ENCODE measurements at places on chromosomes 3 and 15.

GRCh38 chr3:139934613-139935015 lies 371 bp upstream of the CLSTN2 start:
- no peaks in the 10 kb centered on the region for H3K4me1 ChIP-seq
- H3K27ac ChIP-seq: no peak overlapping the region
- H3K27me3 ChIP-seq: peaks cover 47% of the 10 kb centered on the region
- no peaks in the 10 kb centered on the region for H3K36me3 ChIP-seq
- no peak for DNase-seq

DNA sequence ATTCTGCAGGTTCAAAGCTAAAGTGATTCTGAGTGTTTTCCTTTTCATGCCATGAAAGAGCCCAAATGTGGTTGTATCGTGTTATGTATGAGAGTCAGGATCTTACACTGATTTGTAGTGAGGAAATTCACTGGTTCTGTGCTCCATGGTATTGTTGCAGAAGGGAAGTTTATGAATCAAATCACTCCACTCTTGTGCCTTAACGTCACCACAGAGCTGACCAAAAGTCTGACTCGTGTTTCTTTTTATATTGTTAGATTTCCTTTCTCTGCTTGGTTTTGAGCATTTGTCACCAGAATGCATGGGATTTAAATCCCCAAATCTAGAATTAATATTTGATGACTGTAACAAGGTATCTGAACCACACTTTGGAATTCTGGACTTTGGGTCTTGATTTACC lies 29.1 kb upstream of the SLC30A4 start:
- H3K4me1 ChIP-seq: no peaks in the 10 kb centered on the region
- peaks cover 31% of the 10 kb centered on the region for H3K27me3 ChIP-seq
- no peak overlapping the region for H3K4me3 ChIP-seq

DNA sequence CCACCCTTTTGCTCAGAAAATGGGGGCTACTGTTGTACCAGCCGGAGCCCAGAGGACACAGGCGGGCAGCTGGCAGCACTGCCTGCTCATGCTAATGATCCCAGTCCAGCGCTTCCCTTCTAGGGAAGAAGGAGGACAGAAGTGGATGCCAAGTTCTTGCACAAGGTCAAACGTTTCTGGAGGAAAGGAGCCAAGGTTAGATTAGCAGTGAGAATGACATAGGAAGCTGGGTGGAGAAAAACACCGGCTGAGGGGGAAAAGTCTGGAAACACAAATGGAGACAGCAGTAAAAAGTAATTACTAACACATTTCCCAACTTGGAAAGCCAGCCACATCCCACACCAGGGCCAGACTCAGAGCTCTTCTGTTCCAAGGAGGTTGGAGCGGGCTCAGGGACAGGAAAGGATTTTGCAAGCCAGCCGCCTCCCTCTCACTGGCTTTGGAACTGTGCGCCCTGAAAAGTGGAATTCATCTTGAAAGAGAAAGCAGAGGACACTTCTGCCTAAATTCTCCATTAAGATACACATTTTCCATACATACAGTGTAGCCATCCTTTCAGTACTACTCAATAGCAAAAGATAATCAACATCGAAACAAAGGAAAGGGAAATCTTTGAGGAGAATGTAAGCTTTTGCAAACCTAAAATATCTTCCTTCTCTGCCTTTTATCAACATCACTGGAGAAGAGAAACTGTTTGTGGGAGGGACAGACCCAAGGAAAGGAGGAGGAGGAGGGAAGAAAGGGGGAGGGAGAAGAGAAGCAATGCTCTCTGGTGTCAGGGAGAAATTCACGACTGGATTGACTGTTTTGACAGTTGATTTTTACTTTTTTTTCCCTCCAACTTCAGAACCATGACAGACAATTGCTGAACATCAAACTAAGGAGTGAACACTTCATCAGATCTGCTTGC lies 133.6 kb downstream of the CD47 start:
- H3K4me3 ChIP-seq: no peak overlapping the region
- no peak for DNase-seq
- H3K27ac ChIP-seq: no peak overlapping the region
- H3K4me1 ChIP-seq: peaks cover 26% of the 10 kb centered on the region
- H3K27me3 ChIP-seq: peaks cover 15% of the 10 kb centered on the region

GRCh38 chr3:112136959-112137693 lies 4.1 kb upstream of the GCSAM start:
- H3K4me1 ChIP-seq: peaks cover 48% of the 10 kb centered on the region
- peaks cover 7% of the 10 kb centered on the region for H3K27me3 ChIP-seq
- no peak overlapping the region for H3K27ac ChIP-seq
- DNase-seq: no peak
- H3K4me3 ChIP-seq: no peak overlapping the region

DNA sequence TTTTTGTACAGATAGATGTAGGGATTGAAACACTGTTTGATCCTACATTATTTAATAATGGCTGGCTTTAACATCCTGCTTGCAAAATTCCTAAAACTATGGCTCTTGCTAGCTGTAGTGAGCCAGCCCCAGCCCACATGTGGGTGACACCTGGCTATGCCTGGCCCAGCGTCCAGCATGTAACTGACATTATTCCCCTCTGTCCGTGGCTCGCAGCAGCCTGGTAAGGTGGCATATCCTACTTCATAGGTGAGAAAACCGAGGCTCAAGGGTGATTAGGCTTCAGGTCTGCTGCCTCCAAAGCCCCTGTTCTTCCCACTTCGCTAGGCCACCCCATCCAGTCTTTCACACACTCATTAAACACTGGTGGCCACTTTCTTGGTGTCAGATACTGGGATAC lies 1.6 kb downstream of the CALML4 start:
- H3K27me3 ChIP-seq: no peaks in the 10 kb centered on the region
- peaks cover 24% of the 10 kb centered on the region for H3K4me1 ChIP-seq
- H3K36me3 ChIP-seq: peaks cover 3% of the 10 kb centered on the region
- no peak for DNase-seq
- peak overlapping the region; percentile 2 for H3K27ac ChIP-seq
- no peak overlapping the region for H3K4me3 ChIP-seq

DNA sequence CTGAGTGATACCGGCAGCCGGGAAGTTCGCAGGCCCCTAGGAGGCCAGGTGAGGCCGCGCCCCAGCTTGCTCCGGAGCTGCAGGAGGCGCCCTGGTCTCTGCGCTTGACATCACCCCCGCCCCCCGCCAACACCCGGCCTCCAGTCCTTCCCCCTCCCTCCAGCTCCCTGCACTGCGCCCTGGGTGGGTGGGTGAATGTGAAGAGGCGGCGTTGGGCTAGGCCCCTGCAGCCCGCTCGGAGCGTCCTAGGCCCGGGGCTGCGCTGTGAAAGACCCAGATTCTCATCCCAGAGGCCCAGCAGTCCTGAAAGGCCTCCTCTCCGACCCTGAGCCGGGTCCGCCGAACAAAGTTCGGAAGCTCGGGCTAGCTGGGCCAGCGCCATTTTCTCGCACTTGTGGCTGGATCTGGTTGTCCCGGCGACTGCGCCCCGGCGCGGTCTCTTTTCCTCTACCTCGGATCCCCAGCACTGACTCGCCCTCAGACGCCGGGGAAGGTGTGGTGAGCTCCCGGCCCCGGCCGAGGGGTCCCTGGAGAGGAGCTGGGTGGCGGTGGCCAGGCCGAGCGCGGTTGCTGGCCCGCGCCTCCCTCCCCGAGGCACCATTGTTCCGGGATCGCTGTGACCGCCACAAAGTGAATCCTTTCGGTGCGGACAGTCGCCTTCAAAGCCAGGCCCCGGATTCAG lies 12.9 kb downstream of the ZIC4 start:
- H3K27ac ChIP-seq: no peak overlapping the region
- peaks cover 75% of the 10 kb centered on the region for H3K27me3 ChIP-seq
- H3K4me1 ChIP-seq: no peaks in the 10 kb centered on the region

DNA sequence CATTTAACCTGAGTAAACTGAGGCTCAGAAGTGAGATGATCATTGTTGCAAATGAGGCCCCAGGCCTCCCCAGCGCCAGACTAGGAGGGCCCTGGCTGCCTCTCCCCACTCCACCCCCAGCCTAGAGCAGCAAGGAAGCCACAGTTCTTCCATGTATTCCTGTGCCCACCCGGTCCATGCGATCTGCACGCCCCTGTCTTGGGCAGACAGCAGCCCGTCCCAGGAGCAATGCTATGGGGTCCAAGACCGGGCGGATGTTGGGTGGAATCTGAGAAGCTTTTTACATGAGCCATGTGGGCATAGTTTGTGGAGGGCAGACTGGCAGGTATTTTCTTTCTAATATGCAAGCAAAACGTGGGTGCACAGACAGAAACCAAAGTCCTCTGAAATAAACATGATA lies 15.1 kb downstream of the SH2D7 start:
- DNase-seq: no peak
- no peak overlapping the region for H3K4me3 ChIP-seq
- H3K27me3 ChIP-seq: no peaks in the 10 kb centered on the region
- no peak overlapping the region for H3K27ac ChIP-seq

All from T-helper 2 cell treated with Interferon-gamma antibody and Interleukin-4, amounts not matched to agents 5 μg/mL and 100 μg/mL, for 36 hours (primary cell).